ENCODE measurements at places on chromosomes 6 and 20.

DNA sequence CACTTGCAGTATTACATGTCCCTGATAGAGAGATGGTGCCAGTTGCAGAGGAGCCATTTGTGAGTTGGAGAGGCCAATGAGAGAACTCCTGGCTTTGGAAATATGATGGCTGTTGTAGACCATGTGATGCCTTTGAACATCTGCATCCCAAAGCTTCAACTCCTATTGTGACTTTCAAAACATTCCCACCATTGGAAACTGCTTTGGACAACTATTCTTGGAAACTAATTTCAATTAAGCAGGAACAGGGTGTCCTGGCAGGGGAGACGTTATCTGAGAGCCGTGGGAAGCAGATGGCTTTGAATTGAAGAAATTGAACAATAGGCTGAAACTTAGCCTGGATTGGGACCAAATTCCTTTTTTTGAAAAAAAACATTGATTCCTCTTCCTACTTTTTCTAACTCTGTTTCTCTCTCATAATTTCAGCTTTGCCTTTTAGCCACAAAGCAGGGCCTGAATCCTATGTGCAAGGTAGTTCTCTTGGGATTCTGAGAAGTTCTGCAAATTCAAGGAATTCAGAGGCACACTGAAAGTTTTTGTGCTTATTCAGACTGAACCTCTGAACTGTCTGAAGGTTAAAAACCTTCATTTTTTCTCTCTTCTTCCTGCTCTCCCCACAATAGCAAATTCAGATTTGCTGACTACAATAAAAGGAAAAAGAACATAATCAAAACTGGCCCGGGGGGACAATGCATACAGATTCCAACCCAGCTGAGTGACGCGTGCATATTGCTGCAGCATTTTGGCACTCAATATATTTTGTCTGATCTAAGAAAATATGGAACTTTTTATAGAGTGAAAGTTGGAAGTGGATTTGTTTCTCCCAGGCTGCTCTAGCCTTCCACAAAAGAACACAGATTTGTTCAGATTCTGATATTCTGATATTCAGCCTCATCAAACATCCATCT, 720.4 kb upstream of the CHD6 start:
- no peak for DNase-seq

DNA sequence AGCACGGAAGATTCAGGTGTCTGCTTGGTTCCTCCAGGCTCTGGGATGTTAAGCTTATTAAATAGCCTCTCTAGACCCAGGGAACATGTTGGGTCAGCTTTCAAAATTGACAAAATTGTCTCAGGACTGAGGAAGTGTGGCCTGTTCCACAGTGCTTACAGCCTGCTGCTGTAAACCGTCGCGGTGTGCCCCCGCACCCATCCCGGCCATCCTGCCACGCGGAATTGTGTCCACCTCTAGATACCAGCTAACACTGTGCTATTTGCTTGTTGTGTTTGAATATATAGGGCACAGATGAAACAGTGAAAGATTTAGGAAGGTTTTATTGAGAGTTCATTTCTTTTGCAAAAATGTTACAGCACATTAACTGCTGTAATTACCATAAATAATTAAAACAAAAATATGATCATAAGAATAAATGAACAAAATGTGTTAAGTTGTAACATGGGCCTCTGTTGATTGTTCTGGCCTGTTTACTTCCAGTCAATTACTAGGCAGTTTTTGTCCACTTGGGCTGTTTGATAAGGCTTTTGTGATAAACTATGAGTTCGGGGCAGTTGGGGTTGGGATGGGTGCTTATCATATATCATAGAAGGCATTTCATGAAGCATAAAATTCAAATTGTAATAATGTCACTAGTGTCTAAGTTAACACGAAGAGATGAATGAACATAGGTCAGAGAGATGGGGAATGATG, 77.4 kb downstream of the ARID1B start:
- no peak for DNase-seq

DNA sequence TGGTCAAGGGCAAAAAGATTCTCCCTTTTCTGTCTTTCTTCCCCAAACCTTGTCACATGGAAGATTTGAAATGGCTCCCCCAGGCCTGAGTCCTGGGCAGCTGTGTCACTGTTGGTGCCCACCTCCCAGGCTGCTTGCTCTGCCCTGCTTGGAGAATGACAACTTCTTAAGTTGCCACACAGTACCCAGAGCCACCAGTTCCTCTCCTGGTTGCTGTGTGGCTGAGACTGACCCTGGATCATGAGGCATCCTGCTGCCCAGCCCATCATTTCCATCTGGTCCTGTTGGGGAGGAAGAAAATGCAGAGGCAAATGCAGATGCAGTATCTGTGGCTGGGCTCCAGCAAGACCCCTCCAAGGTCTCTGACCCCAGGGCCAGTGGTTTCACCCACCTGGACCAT, 113.7 kb downstream of the PHACTR3 start:
- DNase-seq = no peak

GRCh38 chr6:36559011-36559793, 11.9 kb upstream of the STK38 start:
- DNase-seq = no peak

DNA sequence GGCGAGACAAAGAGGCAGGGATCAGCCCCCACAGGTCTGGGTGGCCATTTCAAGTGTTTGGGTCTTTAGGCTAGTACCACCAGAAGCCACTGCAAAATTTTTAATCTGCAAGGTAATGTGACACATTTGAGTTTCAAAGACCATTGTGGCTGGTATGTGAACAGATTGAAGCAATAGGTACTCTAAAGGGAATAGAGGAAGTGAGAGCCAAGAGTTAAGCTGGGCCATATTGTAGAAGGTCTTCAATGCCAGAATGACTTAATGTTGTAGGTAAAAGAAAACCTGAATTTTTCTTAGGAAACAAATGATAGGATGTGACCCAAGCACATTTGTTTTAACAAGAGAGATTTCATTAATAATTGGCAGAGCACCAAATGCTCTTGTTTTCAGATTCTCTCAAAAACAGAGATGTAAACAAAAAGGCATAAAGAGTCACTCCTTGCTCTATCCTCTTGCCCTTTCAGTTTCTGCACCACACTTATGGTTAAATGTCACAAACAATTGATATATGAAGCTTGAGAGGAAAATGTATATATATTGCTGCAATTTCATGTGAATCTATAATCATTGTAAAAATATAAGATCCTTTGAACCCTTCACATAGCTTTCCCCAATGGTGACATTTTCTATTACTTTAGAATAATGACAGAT, 307.1 kb upstream of the PLN start:
- no peak for DNase-seq

DNA sequence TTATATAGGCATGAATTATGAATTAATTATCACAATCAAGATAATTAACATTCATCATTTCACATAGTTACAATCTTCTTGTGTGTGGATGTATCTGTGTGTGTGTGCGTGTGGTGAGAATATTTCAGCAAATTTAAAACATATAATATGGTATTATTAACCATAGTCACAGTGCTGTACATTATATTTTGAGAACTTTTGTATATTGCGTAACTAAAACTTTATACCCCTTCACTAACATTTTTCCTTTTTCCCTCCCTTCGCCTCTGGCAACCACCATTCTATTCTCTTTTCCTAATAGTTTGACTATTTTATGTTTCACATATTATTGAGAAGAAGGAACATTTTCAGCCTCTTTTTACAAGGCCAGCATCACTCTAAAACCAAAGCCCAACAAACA, 176.8 kb downstream of the HTR1B start:
- DNase-seq = no peak

DNA sequence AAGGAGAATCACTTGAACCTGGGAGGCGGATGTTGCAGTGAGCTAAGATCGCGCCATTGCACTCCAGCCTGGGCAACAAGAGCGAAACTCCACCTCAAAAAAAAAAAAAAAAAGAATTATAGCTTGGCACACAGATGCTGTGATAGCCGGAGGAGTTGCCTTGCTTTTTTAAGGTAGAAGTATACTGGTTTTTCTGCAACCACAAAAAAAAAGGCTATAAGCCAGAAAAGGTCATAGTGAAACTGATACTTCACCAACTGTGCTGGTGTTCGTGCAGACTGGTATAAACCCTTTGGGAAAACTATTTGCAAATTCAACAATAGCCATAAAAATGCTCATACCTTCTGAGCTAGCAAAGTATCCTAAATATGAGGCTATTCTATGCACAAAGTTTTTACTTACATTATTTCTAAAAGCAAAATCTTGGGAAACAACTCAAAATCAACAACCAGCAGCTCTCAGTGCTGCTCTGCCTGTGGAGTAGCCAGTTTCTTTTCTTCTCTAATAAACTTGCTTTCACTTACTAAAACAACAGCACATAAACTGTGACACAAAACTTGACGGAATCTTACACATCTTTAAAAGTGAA, 44.0 kb downstream of the B4GALT5 start:
- no peak for DNase-seq

- no peak for DNase-seq
Observed at GRCh38 chr6:130434174-130434873, 68.5 kb downstream of the TMEM200A start.

DNA sequence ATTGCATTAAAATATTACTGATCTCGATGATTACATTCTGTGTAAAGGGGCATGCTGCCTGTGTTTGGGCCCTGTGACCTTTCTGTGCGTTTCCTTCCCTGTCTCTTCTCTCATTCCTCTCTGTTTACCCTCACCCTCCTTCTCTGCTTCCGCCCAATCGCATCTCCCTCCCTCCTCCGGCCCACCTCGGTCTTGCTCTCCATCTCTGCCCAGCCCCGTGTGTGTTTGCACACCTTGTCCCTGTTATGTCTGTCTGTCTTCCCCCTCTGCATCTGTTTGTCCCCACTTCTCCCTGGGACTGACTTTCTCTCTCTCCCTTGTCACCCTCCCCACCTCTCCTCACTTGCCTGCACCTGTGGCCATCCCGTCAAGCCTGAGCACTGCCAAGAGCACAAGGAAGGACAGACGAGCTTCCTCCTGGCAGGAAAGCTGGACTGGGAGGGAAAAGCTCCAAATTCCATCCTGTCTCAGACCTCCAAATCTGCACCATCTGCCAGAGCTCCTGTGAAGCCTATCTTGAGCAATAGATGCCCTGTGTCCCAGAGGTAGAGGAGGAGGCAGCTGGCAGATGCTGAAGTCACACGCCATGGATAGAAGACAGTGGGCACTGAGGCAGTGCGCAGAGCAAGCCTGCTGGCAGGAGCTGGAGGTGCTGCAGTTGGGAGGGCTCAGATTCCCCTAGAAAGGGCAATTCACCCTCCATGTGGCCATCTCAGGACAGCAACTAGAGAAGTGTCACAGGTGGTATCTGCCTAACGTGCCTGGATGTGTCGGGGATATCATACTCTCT, 172.3 kb downstream of the PTPRT start:
- DNase-seq = no peak

GRCh38 chr6:34373511-34373910, 19.0 kb downstream of the NUDT3 start:
- DNase-seq = no peak

GRCh38 chr6:66985816-66986215, 1278.8 kb upstream of the EYS start:
- no peak for DNase-seq

- no peak for DNase-seq
Observed at GRCh38 chr20:3621111-3621510, 42.1 kb downstream of the GFRA4 start.

GRCh38 chr6:7080311-7080710, 27.4 kb upstream of the RREB1 start:
- no peak for DNase-seq

GRCh38 chr20:37939701-37940560, 37.0 kb downstream of the VSTM2L start:
- DNase-seq = no peak

DNA sequence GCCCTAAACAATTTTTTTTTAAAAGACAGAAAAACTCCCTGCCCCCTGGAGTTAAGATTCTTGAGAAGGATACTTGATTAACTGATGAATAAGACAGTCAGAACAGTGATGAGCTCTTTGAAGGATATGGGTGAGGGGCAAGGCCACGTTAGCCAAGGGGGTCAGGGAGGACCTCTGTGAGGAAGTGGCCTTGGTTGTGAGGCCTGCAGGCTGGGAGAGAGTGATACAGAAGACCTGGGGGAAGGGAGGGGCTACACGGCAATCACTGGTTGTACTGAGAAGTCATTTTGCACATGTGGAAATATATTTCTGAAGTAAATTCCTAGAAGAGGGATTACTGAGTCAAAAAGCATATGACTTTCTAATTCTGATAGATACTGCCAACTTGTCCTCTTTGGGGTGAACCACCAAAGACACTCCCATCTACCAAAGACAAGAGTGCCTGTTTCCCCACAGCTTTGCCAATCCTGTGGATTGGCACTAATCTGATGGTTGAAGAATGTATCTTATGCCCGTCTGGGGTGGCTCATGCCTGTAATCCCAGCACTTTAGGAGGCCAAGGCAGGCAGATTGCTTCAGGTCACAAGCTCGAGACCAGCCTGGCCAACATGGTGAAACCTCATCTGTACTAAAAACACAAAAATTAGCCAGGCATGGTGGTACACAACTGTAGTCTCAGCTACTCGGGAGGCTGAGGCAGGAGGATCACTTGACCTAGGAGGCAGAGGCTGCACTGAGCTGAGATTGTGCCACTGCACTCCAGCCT, 22.3 kb upstream of the BCAS4 start:
- no peak for DNase-seq

GRCh38 chr6:56977192-56977591, 22.3 kb downstream of the BEND6 start:
- DNase-seq = no peak

GRCh38 chr20:50848846-50849673, 54.2 kb downstream of the BCAS4 start:
- no peak for DNase-seq

DNA sequence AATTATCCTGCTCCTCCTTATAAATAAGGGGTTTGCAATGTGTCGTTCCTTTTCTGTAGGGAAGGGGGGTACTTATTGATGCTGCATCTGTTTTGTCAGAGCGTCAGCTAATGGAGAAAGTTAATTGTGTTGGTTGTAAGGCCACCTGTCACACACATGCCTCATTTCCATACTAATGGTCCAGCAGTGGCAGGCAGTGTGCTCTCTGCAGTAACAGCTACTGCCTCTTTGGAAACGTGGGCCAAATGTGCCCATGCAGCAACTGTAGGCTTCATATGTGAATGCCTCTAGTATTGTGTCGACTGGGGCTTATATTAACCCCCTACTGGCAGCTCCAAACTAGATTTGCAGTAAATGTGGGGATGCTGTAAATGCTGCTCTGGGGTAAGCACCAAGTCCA, 56.3 kb upstream of the OLIG3 start:
- DNase-seq = no peak

- no peak for DNase-seq
Observed at GRCh38 chr6:14596410-14596809, 478.8 kb downstream of the CD83 start.

GRCh38 chr20:10131732-10132345, 86.8 kb upstream of the SNAP25 start:
- DNase-seq = no peak

- no peak for DNase-seq
Observed at GRCh38 chr20:16283978-16284377, 289.3 kb downstream of the KIF16B start.

All from stimulated activated CD4-positive, alpha-beta T cell treated with anti-CD3 and anti-CD28 coated beads, Interleukin-1b, Interleukin-23, amount 100 ng/mL, for 4 hours (primary cell).